ENCODE measurements at places on chromosomes 7 and 10.

- peak; percentile 77 for DNase-seq
Observed at GRCh38 chr7:85554236-85555178, 367.7 kb upstream of the SEMA3D start.

DNA sequence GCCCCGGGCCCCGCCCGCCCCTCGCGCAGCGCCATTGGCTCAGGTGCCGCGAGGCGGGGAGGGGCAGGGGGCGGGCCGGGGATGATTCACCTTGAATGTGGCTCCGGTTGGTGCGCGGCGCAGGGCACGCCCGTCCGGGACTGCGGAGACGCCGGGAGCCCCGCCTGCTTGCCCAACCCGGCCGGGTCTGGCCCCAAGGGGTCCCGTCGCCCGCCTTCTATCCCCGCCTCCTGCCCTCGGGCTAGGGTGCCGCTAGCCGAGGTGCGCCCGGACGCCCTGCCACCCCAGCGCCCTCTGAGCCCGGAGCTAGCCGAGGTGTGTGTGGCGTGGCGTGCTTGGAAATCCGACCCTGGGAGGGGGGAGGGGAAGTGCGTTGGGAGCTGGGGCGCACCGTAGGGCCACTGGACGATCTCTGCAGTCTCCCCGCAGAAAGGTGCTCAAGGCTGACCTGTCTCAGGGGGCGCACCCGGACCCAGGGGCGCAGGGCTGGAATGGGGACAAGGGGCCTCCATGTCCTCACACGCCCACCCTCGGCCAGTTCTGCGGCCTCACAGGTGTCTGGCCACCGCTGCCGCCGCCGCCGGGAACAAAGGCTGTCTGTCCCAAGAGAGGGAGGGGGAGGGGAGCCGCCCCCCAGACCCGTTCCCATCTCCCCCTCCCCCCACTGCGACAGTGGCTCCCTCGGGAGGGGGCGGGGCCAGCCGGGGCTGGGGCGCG lies 168.9 kb downstream of the NRF1 start:
- peak; percentile 64 for DNase-seq

DNA sequence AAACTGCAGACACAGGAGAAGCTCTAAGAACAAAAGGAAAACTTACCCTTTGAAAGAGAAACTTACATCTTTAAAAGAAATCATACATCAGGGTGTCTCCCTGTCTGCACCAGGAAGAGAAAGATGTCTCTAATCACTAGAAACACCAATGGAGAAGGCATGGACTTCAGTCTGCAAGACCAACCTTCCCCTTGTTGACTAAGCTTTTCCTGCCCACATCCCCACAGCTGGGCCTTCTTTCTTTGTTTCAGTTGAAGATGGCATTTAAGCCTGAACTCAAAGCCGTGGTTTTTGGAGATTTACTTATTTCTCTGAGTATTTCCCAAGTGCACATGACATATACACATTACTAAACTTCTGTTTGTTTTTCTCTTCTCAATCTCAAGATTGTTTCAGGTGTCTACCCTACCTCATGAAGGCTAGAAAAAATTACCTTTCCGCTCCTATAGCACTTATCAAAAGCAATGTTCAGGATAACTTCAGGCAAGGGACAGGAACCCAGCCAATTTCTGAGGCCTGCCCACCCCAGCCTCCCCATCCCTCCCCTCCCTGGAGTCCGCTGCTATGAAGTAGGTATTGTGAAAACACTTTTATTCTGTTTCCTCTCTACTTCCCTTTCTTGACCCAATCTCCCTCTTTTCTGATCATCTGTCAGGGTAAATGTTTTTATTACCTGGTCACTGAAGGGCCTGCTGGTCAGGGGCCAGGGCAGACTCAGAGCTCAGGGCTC lies 2.8 kb upstream of the SLC29A3 start:
- peak; percentile 64 for DNase-seq

DNA sequence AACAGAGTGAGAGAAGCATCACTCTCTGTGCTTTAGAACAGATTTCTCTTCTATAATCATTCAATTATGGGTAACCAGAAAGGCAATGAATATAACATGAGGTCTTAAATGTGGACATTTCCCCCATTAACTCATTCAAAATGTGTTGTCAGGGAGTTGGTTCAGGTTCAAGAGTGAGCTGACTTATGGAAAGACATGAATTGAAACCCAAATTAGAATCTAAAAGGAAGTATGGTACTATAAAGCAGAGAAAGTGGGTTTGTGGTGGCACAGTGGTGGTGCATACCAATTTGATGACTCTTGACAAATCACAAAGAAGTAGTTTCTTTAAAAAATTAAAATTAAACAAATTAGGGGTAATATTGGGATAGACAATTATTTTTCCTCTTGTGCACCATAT lies 114.6 kb upstream of the MEOX2 start:
- DNase-seq = no peak

GRCh38 chr7:133853706-133854276 lies 273.3 kb upstream of the LRGUK start:
- peak; percentile 57 for DNase-seq

- DNase-seq = peak; percentile 78
Observed at GRCh38 chr7:32357535-32358277, 132.5 kb downstream of the LSM5 start.

GRCh38 chr10:69061305-69062161 lies 26.4 kb upstream of the SRGN start:
- DNase-seq = peak; percentile 83

DNA sequence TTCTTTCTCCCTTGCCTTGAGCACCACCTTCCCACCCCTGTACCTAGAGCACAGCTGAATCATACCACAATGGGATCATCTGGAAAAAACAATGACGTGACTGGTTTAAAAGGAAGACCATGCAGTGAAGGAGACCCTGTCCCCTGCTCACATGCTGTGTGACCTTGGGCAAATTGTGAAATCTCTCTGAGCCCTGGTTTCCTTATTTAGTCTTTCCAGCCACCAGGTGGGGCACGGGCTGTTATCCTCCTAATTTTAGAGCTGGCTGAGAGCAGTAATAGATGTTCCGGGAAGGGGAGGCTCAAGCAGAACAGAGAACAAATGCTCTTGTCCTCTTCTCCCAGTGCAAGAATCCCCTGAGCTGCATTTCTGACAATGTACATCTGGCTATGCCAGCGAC lies 198.3 kb downstream of the RPS24 start:
- no peak for DNase-seq

DNA sequence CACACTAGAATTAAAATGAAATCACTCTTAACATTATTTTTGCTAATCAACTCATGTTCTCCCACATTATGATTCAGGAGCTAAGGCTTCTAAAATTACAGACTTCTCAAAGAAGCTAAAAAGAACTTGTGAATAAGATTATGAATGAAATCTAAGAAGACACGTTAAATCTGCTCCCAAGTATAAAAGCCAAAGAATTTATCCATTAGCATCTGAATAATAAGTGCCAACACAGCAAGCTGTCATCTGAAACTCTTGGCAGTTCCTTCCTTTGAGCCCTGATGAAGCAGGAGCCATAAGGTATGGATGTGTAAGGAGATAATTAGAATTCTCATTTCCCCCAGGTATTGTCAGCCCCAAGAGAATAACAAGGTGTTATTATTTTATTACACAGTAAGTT lies 50.3 kb downstream of the TPK1 start:
- no peak for DNase-seq

DNA sequence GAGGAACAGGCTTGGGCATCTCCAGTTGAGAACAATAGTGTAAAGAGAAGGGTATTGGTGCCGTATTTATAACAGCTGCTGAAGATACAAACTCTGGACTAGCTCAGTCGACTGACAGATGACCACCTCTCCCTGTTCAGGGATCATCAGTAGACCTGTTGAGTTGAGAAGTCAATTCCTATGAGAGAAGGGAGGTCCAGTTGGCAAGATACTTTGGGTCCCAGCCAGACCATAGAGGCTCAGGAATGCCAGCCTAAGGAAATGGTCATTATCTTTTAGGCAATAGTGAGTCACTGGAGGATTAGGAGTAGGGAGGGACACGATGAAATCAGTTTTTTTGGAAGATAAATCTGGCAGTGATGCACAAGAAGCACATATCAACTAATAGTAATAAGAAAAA lies 202.9 kb downstream of the TRIL start:
- DNase-seq = no peak

GRCh38 chr7:101744588-101744987 lies 72.8 kb upstream of the CUX1 start:
- DNase-seq = peak; percentile 75

DNA sequence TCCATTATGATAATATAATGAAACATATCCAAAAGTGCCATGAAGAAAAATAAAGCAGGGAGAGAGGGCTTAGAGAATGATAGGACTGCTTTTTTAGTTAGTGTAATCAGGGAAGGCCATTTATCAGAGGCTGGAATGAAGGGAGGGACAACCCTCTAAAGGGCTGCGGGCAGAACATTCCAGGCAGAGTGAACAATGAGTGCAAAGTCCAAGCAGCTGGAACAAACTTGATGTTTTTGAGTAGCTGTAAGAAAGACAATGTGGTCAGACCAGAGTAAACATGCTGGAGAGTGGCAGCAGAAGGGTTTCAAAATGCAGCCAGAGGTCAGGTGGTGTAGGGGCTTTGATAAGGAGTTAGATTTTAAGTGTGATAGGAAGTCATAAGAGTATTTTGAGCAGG lies 65.6 kb upstream of the CCDC6 start:
- no peak for DNase-seq

DNA sequence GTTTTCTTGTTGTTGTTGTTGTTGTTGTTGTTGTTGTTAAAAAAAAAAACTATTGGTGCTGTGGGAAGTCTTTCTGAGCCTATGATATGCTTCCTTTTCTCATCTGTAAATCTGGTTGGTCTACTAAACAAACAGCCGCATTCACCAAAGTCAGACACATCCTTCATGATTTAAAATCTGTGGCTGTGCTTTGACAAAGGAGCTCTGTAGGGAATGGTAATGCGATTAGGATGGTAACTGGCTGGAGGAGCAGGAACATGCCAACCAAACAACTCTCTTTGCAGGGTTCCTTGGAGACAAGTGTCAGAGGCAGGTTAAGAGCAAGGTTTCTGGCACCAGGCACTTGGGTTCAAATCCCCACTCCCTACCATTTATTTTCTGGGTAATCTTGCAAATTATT lies 14.9 kb upstream of the SP4 start:
- DNase-seq = no peak

- DNase-seq = peak; percentile 60
Observed at GRCh38 chr10:73159038-73159648, 8.7 kb downstream of the ECD start.

DNA sequence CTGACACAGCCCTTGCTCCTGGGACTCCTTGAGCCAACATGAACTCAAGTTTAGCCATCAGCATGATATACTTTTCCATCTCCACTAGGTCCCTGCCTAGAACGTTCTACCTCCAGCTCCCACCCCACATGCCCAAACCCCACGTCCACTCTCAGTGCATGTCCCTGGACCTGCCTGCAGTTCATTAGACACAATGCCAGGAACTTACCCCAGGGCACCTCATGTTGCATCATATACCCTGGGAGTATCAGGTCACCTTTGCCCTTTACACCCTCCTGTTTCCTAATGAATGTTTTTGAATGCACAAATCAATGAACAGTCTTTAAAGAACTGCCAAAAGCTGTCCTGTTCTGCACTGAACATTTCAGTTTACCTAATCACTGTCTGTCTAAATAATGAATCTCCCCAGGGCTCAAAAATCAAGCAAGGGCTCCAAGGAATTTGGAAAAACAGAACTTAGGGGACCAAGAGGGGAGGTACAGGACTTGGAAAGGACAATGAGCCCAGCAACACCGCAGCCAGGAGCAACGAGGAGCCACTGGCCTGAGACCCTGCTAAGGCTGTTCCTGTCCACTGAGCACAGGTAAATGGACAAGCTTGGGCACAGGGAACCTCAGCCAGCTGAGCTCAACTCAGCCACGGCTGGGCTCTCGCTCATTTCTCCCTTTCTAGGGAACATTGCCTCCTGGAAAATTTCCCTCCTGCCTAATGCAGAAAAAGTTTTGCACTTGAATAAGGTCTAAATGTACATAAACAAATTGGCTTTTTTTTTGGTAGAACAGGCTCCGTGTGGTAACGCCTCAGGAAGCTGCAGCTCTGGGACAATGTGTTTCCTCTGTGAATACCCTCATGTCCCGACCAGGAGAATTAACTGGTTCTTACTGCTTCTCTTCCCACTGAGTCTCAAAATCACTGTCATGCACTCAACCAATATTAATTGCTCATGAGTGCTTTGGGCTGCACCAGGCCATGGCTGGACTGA lies 7.4 kb downstream of the MAT1A start:
- DNase-seq = no peak

- no peak for DNase-seq
Observed at GRCh38 chr7:115087437-115087836, 165.5 kb downstream of the MDFIC start.

- no peak for DNase-seq
Observed at GRCh38 chr7:16587790-16588189, 57.8 kb downstream of the ANKMY2 start.

GRCh38 chr10:12547301-12547771 lies 198.0 kb downstream of the CAMK1D start:
- no peak for DNase-seq

GRCh38 chr7:114921631-114922025 lies 266 bp upstream of the MDFIC start:
- DNase-seq = peak; percentile 25

DNA sequence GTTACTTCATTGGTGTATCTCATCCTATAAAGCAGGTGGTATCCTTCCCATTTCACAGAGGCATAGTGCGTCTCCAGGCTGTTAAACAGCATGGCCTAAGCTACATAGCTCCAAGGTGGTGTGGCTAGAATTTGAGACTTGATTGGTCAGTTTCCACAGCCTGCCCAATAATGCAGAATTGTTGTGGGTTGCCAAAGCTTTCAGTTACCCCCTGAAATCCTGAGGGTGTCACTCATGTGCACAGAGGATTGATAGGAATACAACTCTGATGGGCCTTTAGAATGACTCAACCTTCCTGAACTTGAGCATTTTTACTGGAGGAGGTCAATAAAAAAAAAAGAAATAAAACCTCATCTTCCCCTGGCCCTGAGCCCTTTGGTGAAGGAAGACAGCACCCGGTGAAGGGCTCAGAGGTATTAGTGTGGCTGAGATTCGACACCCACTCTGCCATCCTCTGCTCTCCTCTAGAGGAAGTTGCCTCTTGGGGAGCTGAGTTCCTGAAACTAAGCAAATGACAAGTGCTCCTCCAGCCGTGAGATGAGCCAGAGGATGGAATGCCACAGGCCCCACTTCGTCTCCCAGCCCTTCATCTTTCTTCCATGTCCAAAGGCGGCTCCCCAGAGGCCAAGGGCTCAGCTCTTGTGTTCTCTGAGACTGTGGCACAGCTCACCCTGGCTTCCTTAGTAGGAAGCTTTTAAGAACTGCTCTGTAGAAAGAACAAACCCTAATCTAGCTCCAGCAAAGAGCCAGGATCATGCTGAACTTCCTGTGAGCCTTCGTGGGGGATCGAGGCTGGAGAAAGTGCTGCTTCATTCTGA lies 1.0 kb downstream of the ACSL5 start:
- DNase-seq = peak; percentile 45

GRCh38 chr7:27156508-27156898 lies at the start of gene HOXA7:
Gene HOXA7 (minus strand): TSS chr7:27156675. CDS start chr7:27156545, 130 bp downstream.
- DNase-seq = peak; percentile 83

- no peak for DNase-seq
Observed at GRCh38 chr10:101670635-101671034, 24.3 kb downstream of the FBXW4 start.

- DNase-seq = no peak
Observed at GRCh38 chr7:25996006-25996408, 156.0 kb upstream of the NFE2L3 start.

GRCh38 chr7:8629504-8629903 lies 196.1 kb downstream of the NXPH1 start:
- no peak for DNase-seq

GRCh38 chr10:12934777-12935176 lies 66.7 kb downstream of the CCDC3 start:
- no peak for DNase-seq

Measured in common myeloid progenitor, CD34-positive (primary cell).